ENCODE measurements at places on chromosomes 5 and 9.

- no peak for DNase-seq
Observed at GRCh38 chr9:79006546-79006945, 565.2 kb upstream of the TLE4 start.

DNA sequence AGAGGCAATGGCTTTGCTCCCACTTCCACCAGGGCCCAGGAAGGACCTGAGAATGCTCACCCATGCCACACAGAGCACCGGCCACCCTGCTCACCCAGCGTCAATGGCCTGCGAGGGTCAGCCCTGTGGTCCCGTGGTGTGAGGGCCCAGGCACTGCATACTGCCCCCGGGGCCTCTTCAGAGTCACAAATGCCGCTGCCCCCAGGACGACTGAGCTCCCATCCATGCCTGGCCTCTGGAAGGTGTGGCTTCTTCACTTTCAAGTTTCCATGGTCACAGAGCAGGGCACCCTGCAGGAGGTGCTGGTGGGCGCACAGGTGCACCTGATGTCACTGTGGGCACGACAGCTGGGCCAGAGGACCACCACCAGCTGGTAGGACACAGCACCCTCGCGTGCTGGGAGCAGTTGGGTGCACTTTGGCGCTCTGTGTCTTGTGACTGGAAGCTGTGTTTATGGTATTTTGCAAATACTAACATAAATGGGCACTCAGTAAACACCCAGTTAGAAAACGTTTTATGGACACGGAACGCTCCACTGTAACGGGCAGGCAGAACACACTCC, 12.5 kb upstream of the ZDHHC11 start:
- no peak for DNase-seq

- no peak for DNase-seq
Observed at GRCh38 chr5:114434396-114435219, 72.7 kb downstream of the KCNN2 start.

DNA sequence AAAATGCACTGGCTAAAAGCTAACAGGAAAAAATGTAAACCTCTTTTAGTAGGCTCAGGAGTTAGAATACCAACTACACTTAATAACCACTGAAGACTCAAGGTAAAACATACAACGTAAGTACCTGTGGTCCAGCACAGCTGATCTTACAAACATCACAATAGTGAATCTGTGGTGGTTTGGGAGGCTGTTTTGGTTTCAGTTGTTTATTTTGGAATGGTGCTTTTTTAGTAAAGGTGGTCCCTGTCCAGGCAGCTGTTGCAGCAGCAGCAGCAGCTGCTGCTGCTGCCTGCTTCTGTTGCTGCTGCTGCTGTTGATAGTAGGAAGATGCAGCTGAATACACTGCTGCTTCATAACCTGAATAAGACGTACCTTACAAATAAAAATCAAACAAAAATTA, 37.9 kb downstream of the ZFR start:
- DNase-seq, result no peak

DNA sequence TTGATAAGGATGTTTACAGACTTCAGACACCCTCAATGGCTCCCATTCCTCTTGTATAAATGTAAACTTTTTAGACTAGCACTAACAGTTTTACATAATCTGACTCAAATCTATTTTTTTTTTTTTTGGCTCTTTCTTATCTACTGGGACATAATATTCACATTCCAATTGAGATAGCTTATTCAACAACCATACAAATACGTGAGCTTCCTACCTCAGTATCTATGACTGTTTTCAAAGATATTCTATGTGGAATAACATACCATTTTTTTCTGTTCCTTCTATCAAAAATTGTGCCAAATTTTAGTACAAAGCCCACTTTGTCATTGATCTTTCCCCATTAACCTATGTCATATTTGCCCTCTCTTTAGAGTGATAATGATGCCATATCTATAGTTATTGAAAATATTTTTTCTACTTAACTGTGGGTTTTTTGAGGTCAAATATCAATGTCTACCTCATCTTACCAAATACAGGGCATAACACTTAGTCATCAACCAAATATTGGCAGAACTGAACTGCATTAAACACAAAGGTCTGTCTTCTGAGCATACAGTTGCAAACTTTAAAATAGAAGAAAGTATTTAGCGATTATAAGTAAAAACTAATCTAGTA, 482.6 kb downstream of the PTPRD start:
- DNase-seq, result no peak

DNA sequence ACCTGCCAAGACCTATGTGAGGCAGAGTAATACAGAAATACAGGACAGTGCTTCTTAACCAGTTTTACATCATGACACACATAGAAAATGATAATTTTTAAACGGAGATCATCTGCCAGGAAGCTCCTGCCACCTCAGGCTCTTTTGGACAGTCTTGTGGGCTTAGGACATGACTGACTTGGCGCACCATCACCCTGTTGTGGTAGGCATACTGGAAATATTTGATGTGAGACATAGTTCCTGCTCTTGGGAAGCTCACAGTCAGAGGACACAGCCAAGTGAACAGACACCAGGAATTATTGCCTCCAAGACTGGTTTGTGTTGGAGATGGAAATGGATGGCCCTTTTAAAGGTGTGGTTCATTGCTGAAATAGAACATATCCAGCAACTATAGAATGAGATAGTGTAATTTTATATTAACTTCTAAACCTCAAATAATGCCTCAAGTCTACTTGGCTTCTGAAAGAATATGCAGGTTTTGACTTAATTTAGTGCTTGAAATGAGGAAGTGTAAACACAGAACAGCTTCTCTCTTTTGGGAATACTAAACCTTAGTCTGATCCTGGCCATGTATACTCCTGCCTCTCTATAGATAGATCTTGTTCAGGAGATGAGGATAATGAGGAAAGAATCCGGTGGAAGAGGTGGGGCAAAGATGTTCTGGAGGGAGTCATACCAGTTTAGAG, 19.7 kb downstream of the CPEB4 start:
- no peak for DNase-seq

DNA sequence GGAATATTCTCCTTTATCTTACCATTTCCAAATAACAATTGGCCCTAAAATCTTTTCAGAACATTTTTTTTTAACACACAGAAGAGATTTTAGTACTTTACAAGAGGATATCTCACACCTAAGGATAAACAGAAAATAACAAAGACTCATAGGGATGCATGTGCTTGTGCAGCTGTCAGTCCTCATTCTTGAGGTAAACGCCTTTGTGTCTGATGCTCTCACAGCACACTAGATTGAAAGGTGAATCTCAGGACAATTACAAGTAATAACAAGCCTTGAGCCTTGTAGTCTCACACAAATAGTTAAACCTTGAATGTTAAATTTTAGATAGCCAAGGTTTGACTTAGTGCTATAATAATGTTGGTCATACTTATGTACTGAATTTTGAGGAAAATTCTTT, 439.2 kb downstream of the PTPRD start:
- DNase-seq, result no peak

- no peak for DNase-seq
Observed at GRCh38 chr9:6040077-6040476, 24.7 kb upstream of the RANBP6 start.

GRCh38 chr5:96778409-96778808, 29.3 kb downstream of the ERAP1 start:
- DNase-seq, result no peak

DNA sequence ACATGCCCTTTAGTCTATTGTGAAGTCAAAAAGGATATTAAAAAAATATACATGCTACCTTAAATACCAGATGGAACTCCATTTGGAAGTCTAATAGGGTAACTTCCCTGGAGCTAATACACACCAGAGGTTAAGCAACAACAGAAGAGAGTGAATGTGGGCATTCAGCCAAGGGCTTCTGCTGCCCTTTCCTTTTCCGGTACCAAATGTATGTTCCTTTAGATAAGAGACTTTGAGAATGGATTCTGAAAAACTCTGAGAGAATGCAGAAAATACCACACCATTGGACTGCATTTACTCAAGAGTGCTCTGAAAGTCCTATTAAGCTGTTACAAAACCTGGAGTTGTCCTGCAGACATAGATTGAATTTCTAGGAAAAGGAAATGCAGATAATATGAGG, 23.8 kb upstream of the TRPM3 start:
- DNase-seq, result no peak

DNA sequence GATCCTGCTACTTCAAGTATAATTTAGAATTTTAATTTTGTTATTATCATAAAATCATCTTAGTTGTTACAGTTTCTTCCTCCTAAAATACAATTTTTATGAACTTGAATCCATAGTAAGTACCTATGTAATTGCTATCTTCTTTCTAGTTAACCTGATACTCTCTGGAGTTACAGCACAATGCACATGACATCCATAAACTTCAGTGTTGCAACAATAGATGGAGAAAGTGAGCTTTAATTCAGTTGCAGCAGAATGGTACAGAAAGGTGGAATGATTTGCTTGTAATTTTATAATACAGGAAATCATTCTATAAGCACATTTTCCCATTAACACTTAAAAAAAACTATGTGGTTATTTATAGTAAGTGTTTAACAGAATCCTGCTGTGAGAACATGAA, 372.0 kb downstream of the CDH9 start:
- DNase-seq, result no peak

- DNase-seq, result no peak
Observed at GRCh38 chr9:76459694-76460635, 983 bp downstream of the GCNT1 start.

DNA sequence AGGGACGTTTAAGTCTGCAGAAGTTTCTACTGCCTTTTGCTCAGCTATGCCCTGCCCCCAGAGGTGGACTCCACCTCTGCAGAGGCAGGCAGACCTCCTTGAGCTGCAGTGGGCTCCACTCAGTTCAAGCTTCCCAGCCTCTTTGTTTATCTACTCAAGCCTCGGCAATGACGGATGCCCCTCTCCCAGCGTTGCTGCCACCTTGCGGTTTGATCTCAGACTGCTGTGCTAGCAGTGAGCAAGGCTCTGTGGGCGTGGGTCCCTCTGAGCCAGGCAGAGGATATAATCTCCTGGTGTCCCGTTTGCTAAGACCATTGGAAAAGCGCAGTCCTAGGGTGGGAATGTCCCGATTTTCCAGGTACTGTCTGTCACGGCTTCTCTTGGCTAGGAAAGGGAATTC, 2188.5 kb upstream of the WWC1 start:
- DNase-seq, result no peak

GRCh38 chr5:169374761-169375160, 73.8 kb upstream of the SLIT3 start:
- DNase-seq, result no peak

DNA sequence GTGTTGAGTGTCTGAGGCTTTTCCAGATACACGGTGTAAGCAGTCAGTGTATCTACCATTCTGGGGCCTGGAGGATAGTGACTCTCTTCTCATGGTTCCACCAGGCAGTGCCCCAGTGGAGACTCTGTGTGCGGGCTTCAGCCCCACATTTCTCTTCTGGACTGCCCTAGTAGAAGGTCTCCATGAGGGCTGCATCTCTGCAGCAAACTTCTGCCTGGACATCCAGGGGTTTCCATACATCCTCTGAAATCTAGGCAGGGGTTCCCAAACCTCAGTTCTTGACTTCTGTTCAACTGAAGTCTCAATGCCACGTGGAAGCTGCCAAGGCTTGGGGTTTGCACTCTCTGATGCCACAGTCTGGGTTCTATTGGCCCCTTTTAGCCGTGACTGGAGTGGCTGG, 256.6 kb upstream of the ITGA1 start:
- DNase-seq, result no peak
